ENCODE measurements at places on chromosomes 6 and 20.
A peak's percentile ranks its signal among the peaks of the same experiment; 100 is the strongest.

DNA sequence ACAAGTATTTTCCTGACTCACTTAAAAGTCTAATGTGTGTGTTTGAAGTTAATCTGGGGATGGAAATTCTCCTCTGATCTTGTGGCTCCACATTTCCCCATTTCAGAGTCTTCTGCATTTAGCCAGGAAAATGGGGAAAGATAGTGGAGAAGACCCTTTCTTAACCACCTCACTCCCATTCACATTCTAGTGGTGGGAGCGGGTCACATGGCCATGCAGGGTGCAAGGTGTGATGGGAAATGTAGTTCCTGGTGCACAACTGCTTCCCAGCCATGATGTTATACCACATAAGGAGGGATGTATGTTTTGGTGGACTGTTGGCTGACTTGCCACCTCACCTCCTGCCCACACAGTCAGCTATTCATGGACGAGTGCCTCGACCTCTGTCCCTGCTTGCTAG is 61.8 kb downstream of the BANF2 start:
- DNase-seq, result no peak

GRCh38 chr20:38266426-38266825 is 5.9 kb upstream of the KIAA1755 start:
- no peak for DNase-seq

GRCh38 chr6:86856937-86857563 is 80.3 kb upstream of the HTR1E start:
- peak; percentile 32 for DNase-seq

DNA sequence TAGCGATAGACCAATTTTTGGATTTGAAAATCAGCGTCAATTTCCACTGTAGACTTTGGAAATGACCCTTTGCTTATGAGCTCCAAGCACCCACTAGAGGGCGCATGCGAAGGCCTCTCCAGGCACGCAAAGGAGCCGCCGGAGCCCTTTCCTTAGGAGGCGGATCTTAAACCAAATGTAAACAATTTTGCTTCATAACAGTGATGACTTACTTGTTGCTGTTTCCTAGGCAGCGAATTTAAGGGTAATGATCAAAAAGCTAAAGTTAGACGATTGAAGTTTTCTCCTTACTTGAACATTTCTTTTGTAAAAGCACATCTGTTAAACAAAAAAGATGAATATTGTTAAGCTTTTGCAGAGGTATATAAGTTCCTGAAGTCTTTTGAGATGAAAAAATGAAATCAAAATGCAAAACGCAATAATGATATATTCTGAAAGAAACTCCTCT is 29.2 kb upstream of the EXOC2 start:
- peak; percentile 91 for DNase-seq

- no peak for DNase-seq
These were observed 299.7 kb upstream of the PRDM1 start for GRCh38 chr6:105786449-105786848.

DNA sequence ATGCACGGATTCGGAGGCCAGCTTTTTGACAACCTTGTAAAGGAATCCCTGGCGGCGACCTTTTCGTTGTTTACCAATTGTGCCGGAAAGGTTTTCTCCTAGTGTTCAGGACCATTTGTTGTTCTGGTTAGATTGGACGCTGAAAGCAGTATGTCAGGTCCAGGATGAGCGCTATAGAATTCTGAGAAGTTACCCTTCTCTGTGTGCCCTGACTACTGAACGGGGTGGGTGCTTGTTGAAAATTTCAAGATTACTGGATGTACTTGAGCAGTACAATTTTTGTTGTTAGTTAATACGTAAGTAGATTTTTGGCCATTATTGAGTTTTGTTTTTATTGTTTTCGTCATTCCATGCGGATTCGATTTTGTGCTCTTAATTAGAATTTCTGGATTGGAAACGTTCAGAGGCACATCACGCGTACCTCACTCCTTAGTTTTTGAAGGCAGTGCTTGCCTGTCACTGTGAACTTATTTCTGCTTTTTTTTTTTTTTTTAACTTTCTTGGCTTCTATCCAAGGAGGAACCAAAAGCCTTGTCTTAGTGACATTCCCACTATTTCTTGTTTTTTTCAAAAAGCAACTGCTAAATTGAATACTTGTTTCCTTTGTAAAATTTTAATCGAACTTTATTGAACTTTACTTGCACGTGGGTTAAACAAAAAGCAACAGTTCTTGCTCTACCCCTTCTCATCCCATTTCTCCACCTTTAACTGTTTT is 898 bp downstream of the XRN2 start:
- DNase-seq, result no peak

- no peak for DNase-seq
These were observed 10.9 kb upstream of the PGC start for GRCh38 chr6:41757931-41758640.

DNA sequence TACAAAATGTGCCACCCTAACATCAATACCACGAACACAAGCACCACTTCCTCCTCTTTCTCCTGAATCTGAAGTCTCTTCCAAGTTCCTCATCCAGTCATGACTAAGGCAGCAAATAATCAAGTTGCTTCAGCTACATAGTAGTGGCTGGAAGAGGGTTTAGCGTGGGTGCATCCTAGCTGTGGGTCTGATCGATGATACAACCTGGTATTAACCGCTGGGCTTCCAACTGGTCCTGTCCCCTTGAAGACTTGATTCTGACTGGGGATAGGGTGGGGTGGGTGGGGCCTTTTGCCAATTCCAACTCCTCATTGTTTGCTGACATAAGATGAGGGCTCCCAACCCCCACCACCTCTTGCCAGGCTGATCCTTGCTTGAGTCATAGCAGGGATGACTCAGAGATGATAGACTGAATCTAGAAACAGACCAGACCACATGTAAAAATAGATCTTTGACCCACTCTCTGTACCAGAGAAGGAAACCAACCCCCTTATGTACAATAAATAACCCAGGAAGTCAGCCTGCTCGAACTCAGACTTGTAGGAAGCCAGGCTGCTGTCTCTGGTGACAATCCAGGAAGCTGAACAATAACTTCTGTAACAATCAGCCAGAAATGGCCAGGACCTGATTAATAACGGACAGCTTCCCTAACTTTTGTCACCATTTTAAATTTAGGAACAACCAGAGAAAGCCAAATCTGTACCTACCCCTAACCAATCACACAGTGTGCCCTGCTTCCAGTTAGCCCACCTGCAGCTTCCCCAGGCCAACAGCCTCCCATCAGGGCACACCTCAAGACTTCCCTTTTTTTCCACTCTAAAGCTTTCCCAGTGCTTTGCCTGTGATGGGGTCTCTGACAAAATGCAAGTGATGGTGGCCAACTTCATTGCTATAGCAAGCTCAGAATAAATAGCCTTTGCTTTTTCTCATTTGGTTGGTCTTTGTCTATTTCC is 68.9 kb upstream of the FAM184A start:
- DNase-seq, result no peak

GRCh38 chr6:74826263-74826662 is 379.6 kb downstream of the COL12A1 start:
- DNase-seq, result no peak

GRCh38 chr6:16757332-16757731 is 3.9 kb downstream of the ATXN1 start:
- DNase-seq, result no peak

DNA sequence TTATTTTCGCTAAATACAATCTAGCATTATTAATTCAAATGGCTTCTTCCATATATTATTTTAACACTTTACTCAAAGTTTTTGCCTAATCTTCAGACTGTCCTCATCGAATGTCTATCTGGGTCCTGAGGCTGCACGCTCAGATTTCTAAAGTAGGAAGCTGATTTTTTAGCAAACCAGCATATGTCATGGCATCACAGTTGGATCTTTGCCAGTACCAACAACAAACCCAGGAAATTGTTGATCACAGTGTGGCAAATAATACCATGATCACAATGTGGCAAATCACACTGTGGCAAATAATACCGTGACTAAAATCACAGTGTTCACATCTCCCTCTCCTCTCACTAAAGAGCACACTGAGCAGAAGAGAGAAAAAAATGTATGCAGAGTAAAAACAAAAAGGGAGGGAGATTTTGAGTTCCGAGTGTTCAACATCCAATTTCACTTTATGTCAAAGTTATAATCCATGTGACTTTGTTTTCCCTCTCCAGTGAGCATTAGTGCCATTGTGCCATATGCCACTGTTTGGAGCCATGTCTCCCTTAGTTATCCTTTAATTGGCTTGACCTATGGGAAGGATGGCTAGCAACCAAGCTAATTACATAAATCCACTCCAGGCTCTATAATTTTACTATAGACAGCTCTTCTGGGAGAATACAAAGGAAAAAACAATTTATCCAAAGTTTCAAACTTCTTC is 1059.6 kb downstream of the HACE1 start:
- DNase-seq, result peak; percentile 19

DNA sequence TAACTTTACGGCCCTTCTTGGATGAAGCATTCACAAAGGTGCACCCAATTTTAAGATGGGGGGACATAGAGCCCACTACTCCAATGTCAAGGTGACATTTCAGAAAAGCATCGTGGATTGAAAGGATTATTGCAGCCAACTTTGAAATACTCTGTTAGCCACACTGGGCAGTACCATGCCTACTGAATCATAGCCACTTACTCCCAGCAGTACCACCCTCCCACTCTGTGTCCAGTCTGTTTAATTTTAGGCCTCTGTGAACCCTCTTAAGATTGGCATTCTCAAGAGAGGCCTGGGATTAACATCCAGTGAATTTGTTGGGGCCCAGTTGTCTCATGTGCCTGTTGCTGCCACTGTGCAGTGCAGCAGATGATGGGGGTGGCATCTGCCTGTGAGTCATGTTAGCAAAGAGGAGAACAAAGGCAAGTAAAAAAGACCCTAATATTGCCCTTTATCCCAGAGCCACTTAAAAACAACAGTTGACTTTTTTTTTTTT is 11.2 kb upstream of the HDAC2 start:
- DNase-seq, result no peak

GRCh38 chr6:128558924-128559323 is 38.5 kb upstream of the PTPRK start:
- DNase-seq, result no peak

- DNase-seq, result peak; percentile 57
These were observed 82.7 kb downstream of the SH3BGRL2 start for GRCh38 chr6:79713701-79714322.

GRCh38 chr6:25315194-25316177 is 36.3 kb downstream of the CARMIL1 start:
- peak; percentile 39 for DNase-seq

- DNase-seq, result peak; percentile 77
These were observed 2.0 kb upstream of the PLCG1 start for GRCh38 chr20:41135187-41135887.

GRCh38 chr20:42688576-42688975 is 501.1 kb downstream of the PTPRT start:
- no peak for DNase-seq

- DNase-seq, result no peak
These were observed 14.0 kb downstream of the CYP39A1 start for GRCh38 chr6:46638650-46639049.

- DNase-seq, result no peak
These were observed 70.8 kb upstream of the AHI1 start for GRCh38 chr6:135568379-135568778.

GRCh38 chr20:56989516-56989915 is 276.9 kb downstream of the BMP7 start:
- DNase-seq, result no peak

- no peak for DNase-seq
These were observed 1.0 kb upstream of the RIPOR2 start for GRCh38 chr6:24936641-24937317.

DNA sequence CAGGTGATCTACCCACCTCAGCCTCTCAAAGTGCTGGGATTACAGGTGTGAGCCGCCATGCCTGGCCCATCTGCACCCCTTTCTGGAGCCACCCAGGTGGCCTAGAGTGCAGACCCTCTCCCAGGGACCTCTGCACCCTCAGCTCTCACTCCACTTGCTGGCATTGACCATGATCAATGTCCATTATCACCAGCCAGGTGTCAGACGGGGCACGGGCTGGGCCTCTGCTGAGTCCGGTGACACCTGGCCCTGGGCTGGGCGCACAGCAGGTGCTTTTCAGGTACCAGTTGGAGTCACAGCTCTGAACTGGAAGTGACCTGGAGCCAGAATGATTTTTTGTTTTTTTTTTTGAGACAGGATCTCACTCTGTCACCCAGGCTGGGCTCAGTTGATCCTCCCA is 91.8 kb upstream of the PMEPA1 start:
- DNase-seq, result no peak

- DNase-seq, result no peak
These were observed 37.0 kb upstream of the HLA-G start for GRCh38 chr6:29790626-29791025.

GRCh38 chr6:67779876-67780275 is 855.2 kb upstream of the ADGRB3 start:
- no peak for DNase-seq

DNA sequence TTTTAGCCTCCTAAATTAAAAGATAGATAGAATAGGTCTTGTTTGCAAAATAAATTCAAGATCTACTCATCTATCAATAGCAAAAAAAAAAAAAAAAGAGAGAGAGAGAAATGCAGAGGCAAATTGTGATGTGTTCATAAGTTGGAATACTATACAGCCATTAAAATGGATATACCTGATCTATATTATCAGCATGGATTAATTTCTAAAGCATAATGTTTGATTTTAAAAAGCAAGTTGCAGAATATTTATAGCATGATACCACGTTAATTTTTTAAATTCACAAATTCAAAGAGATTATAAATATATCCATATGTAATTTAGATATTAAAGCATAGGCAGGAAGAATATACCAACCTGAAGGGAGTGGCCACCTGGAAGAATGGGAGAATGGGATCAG is 114.9 kb upstream of the PTPRT start:
- DNase-seq, result no peak

- DNase-seq, result peak; percentile 81
These were observed 104.4 kb downstream of the C6orf118 start for GRCh38 chr6:165204807-165205545.

DNA sequence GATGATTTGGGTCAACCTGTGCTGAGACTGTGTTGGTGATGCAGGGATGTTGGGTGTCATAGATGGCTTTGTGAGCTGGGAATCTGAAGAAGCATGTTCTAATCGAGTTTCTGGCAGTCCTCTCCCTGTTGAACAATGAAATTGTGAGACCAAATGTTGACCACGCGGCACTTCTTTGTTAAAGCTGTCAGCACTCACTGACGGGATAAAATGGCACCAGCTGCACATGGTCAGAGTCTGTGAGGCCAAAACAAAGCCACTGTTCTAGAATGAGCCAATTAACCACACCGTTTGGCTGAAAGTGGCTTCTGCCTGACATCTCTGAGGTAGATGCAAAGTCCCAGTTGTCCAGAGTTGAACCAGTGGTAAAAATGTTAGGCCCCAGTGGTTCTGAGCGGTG is 562.2 kb downstream of the KIF16B start:
- no peak for DNase-seq

DNA sequence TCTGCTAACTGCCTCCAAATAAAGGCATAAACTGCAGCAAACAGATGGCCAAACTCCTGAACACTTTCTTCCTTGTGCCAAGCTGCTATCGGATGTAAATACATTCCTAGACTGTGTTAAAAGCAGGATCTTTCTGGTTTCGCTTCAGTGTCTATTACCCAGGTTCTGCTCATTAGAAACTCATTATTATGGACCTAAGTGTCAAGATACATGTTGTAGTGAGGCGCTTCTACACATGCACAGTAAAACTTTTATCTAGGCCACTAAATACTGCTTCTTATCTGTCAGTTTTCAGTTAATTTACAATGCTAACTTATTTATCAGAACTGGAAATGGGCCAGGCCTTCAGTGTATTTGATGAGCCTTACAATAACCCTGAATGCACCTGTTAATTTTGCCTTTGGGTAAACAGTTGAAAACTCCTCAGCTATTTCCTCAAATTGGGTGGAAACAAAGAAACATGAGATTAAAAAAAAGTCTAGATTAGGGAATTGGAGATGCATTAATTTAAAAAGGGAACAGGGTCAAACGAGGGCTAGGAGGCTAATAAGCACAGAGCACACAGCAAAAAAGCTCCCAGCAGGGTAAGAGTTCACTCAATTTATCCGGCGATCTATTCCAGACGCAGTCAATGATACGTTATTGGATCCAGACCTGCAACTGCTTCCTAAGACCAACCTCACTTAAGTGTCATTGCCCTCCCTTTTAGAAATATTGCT is 240.6 kb downstream of the FOXC1 start:
- DNase-seq, result no peak

All from D341Med (cell line).